ENCODE measurements at places on chromosomes 6 and 20. TPM values are rescaled to one million over a fixed set of nuclear protein-coding genes. Genes with fewer than 3 reads are reported as not detected.

Gene NOTCH4
- total RNA-seq = 4.3 TPM

Gene ADGRG6
- total RNA-seq = 0.46 TPM

Gene CLIC5
- 0.44 TPM for total RNA-seq

Gene LAMA4
- 475 TPM for total RNA-seq
